NCI-H1048 (cell line): ENCODE measurements at places on chromosomes 5 and 9.

- no peak for DNase-seq
Observed at GRCh38 chr5:160660132-160660531, 191.9 kb downstream of the ATP10B start.

DNA sequence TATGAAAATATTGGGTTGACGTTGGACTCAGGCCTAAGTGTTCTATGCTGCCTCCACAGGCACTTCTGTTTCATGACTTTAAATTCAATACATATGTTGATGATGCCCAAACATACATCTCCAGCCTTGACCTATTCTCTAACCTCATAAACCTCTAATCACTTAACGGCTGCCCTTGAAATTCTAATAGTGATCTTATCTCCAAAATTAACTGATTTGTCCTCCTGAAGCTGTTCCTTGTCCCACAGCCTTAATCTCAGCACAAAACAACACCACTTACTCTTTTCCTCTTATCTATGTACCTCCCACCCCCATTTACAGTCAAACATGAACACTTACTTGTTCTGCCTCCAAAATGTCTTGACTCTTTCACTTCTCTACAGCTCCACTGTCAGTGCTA lies 43.3 kb downstream of the FGF10 start:
- DNase-seq, result no peak

- no peak for DNase-seq
Observed at GRCh38 chr9:136720251-136720897, 8.0 kb downstream of the DIPK1B start.

DNA sequence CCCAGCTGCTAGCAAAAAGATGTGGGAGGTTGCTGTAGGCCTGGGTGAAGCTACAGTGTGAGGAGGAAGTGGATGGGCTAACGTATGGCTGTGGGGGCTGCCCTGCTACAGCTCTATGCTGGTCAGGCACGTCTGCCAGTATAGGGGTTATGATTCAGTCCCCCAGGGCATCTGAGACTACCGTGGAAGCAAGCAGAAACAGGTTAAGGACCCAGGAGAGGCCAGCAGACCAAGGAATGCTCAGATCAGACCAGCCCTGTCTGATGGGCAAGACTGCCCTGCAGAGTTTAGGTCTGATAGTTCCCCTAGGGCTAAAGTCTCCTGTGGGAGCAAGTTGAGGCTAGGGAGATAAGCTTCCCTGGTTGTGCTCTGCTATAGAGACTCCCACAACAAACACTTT lies 416.1 kb upstream of the CTNND2 start:
- no peak for DNase-seq

- no peak for DNase-seq
Observed at GRCh38 chr9:70816891-70817290, 304.5 kb downstream of the TRPM3 start.
